ENCODE measurements at places on chromosomes 7 and 10. TPM values are rescaled to one million over a fixed set of nuclear protein-coding genes. Genes with fewer than 3 reads are reported as not detected.

- no peak for DNase-seq
These were observed 66.4 kb downstream of the PTF1A start for GRCh38 chr10:23258516-23258915.

DNA sequence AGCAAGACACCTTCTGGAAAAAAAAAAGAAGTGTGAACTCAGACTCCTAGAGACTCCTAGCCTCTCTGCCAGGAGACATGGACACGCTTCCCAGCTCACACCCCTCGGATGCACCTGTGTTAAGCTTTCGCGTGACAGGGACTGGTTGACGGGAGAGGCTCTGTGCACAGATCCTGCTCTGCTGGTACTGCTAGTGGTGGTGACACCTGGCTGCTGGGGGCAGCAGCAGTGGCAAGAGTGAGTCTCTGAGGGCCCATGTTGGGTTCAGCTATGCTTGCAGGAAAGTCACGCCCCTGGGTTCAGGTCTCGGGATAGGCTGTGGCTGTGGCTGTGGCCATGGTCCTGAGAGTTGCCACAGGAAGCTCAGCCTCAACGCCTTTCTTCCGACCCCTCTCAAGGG is 81.1 kb downstream of the XRCC2 start:
- no peak for DNase-seq

DNA sequence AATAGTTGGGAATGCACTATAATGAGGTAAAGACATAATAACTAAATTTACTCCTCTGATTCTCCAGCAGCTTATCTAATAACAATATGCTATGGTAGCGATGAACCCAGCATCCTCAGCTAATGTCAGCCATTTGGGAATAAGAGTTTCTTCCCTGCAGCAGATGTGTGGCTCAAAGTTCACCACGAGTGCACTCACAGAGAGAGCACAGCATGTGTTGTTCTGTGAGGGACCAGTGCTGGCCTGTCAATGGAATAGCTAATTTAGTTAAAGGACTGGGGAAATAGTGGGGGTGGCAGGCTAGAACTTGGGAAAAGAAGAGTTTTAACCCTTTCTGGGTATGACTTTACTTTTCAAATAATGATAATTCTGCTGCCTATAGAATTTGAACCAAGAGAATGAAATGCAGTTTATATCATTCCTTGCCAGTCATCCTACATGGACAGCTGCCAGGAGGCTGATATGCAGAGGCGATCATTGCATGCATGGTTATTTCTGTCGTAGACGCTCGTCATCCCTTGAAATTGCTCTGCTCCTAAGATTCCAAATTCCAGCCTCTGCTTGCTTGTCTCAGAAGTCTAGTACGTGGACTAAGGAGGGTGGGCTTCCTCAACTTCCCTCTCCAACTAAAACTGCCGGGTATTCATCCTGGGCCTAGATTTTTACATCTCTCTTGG is 355.6 kb downstream of the RNLS start:
- DNase-seq = no peak

GRCh38 chr10:62501547-62501946 is 127.4 kb downstream of the ZNF365 start:
- no peak for DNase-seq

DNA sequence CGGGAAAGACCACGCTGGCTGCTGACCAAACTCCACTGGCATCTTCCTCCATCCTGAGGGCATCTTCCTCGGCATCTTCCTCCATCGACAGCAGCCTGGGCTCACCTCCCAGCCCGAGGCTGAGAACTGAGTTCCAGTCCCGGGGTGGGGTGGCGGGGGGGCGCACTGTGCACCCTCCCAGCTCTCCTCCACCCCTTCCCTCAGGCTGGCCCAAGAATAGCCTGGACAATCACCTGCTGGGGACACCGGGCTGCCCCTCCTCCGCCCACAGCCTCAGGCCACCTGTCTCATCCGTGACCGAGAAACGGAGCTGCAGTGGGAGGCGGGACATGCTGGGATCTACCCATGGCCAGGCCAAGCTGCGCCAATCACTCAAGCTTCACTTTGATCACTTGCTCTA is 37.2 kb downstream of the DIP2C start:
- no peak for DNase-seq

- DNase-seq = no peak
These were observed 19.4 kb upstream of the TNS3 start for GRCh38 chr7:47601119-47601880.

DNA sequence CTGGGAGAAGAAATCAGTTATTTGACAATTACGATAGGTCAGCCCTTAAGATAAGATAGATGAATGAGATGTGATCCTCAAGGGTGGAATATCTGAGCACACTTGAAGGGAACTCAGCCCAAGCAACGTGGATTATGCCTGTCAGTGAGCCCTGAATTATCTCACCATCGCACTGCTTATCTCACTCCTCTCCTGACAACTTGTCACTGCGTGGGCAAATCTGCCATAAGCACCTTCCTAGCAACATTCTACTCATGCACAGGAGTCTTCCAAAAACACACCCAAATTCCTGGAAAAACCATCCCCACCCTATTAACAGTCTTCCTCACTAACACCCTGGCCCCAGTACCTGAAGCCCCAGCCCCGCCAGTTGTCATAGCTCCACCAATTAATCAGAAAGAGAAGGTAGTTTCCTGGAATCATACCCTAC is 46.5 kb upstream of the IL6 start:
- DNase-seq = no peak

GRCh38 chr7:124031919-124032318 is 948 bp downstream of the TMEM229A start:
- DNase-seq = no peak

The CNPY1 gene
- total RNA-seq = 0.32 TPM

The CCDC71L gene
- total RNA-seq = 10.6 TPM

The ECHS1 gene
- 43.0 TPM for total RNA-seq

The FAM180A gene
- total RNA-seq = 0.63 TPM

The TSPAN13 gene
- total RNA-seq = 26.2 TPM
